ENCODE measurements at places on chromosomes 11 and 22.

DNA sequence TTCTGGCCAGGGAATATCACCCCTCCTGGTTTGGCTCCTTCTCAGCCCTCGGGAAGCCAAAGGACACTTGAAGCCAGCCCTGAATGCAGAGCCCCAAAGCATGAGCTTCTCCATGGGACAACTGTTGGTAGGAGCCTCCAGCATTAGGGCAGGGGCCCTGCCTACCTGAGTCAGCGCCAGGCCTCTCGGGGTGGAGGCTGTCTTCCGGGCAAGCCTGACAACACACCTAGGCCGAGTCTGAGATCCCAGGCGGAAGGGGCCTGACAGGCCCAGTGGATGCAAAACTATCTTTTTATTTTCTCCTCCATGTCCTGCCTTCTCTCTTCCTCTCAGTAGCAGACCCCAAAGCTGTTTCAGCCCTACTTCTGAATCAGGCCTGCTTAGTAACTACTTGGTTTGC lies 27.6 kb downstream of the RCOR2 start:
- DNase-seq: no peak

- no peak for DNase-seq
Observed at GRCh38 chr11:41786087-41786486, 326.6 kb upstream of the LRRC4C start.

DNA sequence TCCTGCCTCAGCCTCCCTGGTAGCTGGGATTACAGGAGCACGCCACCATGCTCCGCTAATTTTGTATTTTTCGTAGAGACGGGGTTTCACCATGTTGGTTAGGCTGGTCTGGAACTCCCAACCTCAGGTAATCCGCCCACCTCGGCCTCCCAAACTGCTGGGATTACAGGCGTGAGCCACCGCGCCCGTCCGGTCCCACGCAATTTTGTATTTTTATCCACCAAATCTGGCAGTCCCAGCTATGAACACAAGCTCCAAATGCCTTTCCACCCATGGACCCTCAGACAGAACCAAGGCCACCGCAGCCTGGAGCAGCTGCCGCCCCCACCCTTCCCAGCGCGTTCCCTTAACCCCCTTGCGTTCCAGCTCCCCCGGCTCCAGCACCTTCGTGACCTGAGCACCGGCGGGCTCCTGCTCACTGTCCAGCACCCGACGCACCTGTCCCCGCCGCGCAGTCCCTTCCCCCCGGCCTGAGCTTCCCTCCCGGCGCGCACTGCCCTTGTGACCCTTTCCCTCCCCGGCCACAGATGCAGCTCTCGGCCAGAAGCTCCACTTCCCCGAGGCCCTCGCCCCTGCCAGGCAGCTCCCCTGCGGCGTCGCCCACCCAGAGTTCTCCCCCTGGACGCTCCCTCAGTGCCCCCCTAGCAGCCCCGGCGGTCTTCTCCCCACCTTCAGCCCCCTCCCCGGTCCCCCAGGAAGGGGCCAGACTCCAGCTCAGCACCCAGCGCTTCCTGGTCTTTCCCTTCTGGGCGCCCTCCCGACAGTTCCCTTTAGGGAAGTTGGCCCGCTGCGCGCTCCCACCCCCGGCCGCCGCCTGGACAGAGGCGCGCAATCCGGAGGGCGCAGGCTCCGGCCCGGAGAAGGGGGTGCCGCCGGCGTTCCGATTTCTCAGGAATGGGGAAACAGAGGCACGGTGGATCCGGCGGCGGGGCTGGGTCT lies 5.6 kb upstream of the ZBED4 start:
- no peak for DNase-seq

GRCh38 chr11:84837402-84838069 lies 789.6 kb downstream of the DLG2 start:
- DNase-seq: no peak

DNA sequence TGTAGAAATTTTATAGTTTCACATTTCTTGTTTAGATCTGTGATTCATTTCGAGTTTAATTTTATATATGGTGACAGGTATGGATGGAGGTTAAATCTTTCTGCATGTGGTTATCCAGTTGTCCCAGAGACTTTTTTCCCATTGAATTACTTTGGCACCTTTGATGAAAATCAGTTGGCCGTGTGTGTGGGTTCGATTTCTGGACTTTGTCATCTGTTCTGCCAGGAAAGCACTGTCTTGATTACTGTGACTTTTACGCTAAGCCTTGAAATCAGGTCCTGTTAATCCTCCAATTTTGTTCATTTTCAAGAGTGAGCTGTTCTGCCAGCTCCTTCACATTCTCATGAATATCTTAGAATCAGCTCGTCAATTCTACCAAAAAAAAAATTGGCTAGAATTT lies 107.4 kb downstream of the KCNQ1 start:
- no peak for DNase-seq

DNA sequence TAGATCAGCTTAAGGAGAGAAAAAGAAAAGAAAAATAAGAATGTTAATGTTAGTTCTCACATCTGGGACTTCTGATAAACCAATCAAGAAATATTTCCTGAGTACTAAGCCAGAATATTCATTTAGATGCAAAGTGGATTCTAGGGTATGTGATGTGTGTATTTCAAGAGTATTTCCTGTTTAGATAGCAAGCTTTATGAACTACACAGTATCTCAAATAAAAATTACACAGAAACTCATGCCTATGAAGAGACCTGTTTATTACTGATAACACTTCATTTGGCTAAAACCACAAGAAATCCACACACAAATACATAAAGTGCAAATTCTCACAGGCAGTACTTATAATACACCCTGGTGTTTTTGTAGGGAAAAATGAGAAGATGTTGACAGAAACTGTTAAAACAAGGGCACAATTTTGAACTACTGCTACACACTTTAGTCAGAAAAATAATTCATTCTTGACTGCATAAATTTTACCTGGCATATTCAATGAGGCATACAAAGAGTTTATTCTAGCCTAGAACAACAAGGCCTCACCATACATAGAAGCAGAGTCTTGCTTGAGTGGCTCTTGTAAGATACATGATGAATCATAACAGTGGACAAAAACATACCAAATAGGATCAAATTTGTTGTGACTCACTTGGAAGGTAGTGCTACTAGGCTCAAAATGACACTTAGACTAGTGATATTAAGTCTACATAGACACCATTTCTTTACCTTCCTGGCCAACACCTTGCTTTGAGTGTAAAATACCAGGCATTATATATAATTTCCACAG lies 18.8 kb upstream of the P4HA3 start:
- no peak for DNase-seq

DNA sequence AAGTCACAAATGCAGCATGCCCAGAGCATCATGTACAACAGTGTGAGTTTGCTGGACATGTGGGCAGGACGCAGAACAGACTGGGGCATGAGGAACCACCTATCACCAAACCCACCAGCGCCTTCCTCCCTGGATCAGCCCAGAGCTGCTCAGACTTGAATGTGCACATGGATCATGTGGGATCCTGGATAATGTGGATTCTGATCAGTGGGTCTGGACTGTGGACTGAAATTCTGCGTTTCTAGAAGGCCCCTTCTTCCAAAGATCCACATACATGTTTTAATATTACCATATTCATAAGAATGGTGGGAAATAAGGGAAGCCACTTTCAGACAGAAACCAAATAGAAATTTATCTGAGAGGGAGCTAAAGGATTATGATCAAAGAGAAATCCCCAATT lies 85.6 kb upstream of the VPREB1 start:
- no peak for DNase-seq

DNA sequence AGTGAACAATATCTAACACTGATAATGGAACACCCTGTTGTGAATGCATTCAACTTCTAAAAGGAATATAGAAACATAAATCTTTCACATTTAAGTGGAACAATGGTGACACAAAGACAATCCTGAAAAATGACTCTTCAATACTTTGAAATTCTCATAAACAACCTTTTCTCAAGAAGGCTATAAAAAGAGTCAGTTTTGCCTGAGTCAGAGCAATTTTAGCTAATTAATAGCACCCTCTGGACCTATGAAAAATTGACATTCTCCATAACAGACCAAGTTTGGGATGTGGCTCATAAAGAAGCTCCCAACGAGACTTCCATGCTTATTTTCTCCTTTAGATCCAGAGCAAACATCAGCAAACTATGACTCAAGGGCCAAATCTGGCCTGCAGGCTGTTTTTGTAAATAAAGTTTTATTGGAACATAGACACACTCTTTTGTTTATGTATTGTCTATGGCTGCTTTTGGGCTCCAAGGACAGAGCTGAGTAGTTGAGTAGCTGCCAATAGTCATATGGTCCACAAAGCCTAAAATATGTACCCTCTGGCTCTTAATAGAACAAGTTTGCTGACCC lies 108.0 kb downstream of the MAML2 start:
- DNase-seq: no peak

- no peak for DNase-seq
Observed at GRCh38 chr11:71566081-71566620, 788 bp downstream of the KRTAP5-10 start.

DNA sequence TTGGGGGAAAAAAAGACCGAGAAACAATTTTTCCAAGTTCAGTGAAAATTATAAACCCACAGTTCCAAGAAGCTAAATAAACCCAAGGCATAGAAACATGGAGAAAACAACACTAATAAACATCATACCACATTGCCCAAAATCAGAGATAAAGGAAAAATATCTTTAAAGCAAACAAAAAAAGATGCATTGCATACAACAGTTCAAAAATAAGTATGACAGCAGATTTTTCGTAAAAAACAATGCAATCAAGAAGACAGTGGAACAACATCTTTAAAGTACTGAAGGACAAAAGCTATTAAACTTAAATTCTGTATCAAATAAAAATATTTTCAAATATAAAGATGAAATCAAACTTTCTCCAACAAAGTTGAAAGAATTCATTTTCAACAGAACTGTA lies 921.3 kb downstream of the METTL15 start:
- DNase-seq: no peak

DNA sequence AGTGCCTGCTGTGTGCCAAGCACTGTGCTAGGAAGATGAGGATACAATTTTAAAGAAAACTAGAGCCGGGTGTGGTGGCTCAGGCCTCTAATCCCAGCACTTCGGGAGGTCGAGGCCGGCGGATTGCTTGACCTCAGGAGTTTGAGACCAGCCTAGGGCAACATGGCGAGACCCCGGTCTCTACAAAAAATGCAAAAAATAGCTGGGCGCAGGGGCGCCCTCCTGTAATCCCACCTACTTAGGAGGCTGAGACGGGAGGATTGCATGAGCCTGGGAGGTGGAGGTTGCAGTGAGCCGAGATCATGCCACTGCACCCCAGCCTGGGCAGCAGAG lies 8.3 kb downstream of the TPBGL start:
- DNase-seq: no peak

DNA sequence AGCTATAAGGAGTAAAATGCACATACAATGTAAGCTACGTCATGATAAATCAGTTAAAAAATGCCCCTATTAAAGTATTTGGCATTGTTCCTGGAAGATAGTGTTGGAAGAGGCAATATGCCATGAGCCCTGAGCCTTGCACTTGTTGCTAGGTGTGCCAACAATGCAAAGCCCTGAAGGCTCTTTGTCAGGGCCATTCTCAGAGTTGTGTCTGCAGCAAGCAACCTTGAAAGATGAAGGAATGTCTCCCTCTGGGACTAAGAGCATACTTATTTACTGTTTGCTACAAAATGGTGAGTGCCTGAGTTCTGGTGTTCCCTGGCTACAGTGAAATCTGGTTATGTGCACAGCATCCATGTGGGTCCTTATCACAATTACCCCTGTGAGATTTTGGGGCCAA lies 322.3 kb upstream of the FAT3 start:
- DNase-seq: no peak

- no peak for DNase-seq
Observed at GRCh38 chr11:12961615-12962014, 47.5 kb upstream of the RASSF10 start.

DNA sequence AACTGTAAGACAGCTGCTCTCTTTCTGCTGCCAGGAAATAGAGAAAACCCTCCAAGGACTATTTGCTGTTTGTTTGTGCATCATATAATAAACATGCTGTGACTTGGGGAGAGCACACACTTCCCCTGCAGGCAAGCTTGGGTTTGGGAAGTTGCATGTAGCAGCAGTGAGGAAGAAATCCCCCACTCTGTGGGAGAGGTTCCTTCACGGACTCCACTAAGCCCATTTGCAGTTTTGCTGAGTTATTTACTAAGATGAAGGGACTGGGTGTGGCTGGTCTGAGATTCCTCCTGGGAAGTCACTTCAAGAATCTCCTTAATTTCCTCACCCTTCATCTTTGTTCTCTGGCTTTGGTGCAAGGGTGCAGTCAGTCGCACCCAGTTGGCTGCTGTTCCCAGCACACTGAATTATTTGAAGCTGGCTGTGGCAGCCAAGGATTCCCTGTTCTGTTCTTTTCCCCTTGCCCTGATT lies 104.9 kb downstream of the ARFGAP2 start:
- no peak for DNase-seq

GRCh38 chr22:50577987-50578775 lies at the start of gene CPT1B:
TSS of gene CPT1B (minus strand) at chr22:50578427. CDS start at chr22:50577915, 512 bp downstream.
- no peak for DNase-seq

GRCh38 chr11:65078151-65078550 lies 5.7 kb downstream of the CDCA5 start:
- peak; percentile 60 for DNase-seq

- DNase-seq: no peak
Observed at GRCh38 chr11:134606251-134606650, 194.2 kb upstream of the B3GAT1 start.

- no peak for DNase-seq
Observed at GRCh38 chr11:115333949-115334348, 170.3 kb downstream of the CADM1 start.

- no peak for DNase-seq
Observed at GRCh38 chr11:2835296-2835695, 50.3 kb downstream of the CDKN1C start.

DNA sequence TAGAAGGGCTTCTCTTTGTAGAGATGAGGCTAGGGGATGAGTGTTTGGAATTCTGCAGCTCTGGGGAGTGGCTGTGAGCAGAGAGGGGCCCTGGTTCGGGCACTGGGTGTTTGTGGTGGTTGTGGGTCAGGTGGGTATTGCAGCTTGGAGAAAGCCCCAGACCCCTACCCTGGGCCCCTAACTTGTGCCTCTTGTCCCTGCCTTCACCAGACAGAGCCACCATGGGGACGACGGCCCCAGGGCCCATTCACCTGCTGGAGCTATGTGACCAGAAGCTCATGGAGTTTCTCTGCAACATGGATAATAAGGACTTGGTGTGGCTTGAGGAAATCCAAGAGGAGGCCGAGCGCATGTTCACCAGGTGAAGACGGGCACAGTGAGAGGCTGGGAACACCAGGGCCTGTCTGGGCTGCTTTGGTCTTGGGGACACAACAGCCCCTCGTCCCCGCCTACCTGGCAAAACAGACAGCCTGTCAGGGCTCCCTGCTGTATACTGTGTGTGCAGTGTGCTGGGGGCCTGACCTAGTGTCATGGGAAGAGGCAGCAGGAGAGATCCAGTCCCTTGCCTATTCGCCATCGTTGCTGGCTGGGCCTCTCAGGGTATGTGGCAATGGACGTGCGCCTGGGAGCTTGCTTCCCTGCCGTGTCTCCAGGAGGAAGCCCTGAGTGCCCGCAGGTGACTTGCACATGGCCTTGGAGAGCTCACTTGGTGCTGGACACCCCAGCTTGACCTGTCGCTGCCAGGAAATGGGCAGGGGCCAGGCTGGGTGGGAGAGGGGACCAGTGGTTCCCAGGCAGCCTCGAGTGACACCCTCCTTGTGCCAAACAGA lies 4.3 kb downstream of the INCENP start:
- no peak for DNase-seq

Data from stimulated activated CD4-positive, alpha-beta T cell treated with anti-CD3 and anti-CD28 coated beads, TNF-alpha, amount 100 ng/mL, for 24 hours (primary cell).